Dorsolateral prefrontal cortex (tissue), 122 donors: ENCODE measurements at places on chromosomes 5 and 9.
A peak's percentile ranks its signal among the peaks of the same experiment; 100 is the strongest.

GRCh38 chr5:72608297-72608696 lies 101.1 kb upstream of the ZNF366 start:
- DNase-seq, result peak; percentile 67

- DNase-seq, result no peak
Observed at GRCh38 chr5:167217097-167217743, 1074.2 kb upstream of the WWC1 start.

GRCh38 chr5:6177926-6178325 lies 200.4 kb downstream of the MED10 start:
- no peak for DNase-seq

DNA sequence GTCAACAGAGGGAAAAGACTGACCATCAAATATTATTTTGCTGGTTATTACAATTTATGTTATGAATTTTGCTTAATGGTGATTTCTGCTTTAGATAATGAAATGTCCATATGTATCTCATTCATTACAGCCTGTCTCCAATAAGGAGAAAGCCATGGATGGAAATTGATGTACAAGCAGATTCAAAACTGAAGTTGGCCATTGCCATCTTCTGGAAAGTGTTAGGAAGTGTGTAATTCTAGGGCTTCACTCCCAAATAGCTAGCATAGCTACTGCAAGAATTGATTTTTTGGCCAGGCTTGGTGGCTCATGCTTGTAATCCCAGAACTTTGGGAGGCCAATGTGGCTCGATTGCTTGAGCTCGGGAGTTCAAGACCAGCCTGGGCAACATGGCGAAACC lies 45.8 kb downstream of the DYNC2I2 start:
- no peak for DNase-seq

GRCh38 chr5:52809884-52810283 lies 22.2 kb downstream of the ITGA1 start:
- no peak for DNase-seq

DNA sequence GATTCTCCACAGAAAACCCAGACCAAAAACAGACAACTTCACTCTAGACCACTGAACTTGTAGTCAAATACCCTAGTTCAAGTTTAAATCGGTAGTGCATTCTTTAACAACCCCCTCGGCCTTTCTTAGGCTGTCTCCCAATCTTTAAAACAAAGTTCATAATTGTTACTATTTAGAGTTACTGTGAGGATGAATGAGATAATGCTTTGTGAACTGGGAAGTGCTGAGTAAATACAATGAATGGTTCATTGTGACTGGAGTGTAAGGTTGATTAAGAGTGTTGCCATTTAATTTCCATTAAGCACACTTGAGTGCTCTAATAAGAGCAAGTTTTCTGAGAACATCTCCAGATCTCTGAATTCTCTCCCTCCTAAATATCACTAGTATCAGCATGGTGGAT lies 228.8 kb upstream of the PIK3R1 start:
- no peak for DNase-seq

- no peak for DNase-seq
Observed at GRCh38 chr9:76107482-76107881, 217.0 kb downstream of the PCSK5 start.

GRCh38 chr5:57698802-57699201 lies 216.2 kb upstream of the ACTBL2 start:
- DNase-seq, result no peak

- no peak for DNase-seq
Observed at GRCh38 chr5:136425921-136426320, 60.6 kb upstream of the TRPC7 start.

DNA sequence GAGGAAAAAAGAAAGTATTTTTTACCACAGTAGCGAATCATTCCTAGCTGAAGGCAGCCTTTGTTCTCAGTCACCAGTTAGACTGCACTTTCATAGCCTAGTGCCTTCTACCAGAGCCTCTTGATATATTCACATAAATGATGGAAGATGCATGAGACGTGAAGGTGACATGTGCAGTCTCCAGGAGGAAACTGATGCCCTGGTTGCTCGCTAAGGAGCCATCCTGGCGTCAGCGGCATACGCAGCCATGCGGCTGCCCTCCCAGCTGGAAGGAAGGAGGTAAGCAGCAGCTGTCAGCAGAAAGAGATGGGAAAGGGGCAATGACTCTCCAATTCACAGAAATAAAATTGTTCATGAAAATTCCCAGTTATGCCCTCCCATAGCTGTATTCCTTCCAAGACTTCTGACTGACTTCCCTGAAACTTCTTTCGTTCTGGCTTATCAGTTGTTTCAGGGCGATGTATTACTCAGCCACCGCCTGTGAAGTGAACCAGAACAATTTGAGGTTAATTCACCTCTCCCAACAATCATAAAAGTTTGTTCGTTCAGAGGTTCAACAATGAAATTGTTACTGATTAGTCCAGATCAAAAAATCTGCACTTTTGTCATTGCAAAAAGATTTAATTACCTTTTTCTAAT lies 331.2 kb downstream of the NR2F1-AS1 start:
- DNase-seq, result no peak

GRCh38 chr5:42832060-42832459 lies 20.4 kb upstream of the SELENOP start:
- no peak for DNase-seq

DNA sequence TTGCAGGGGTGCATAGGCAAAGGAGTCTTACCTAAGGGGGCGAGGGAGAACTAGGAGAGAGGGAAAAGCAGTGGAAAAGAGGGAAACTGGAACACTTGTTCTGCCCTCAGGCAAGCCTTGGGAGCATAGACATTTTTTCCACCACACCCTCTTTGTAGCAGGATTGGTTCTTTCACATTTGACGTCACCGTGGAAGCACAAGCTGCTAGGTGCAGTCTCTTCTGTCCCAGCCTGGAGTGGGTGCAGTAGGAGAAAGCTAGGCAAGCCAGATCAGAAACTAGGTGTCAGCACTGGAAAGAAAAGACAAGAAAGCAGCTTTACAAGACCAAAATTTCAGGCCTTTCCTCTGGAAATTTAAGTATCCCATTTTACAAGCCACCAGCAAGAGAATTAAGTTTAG lies 440.4 kb downstream of the EFNA5 start:
- no peak for DNase-seq
